ENCODE measurements at places on chromosomes 13 and 19.
A peak's percentile ranks its signal among the peaks of the same experiment; 100 is the strongest.

GRCh38 chr19:35403116-35403760 lies 32.4 kb downstream of the GPR42 start:
- peak; percentile 7 for DNase-seq

DNA sequence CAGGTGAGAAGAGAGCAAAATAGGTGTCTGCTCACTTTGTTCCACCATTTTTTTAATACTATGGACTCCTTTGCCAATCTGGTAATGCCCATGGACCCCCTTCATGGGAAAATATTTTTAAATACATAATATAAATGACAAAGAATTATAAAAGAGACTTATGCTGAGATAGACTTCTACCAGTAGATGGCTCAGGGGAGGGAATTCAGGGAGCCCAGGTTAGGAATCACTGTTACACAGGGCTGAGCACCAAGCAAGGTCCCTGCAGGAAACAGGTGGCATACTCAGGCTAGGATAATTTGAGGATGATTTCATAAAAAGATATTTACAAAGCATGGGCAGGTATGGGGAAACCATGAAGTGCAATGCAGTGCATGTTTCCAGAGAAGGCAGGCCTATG lies 525.9 kb downstream of the FGF9 start:
- DNase-seq = no peak

- no peak for DNase-seq
Measured at GRCh38 chr19:5717215-5717935, 2.6 kb downstream of the LONP1 start.

DNA sequence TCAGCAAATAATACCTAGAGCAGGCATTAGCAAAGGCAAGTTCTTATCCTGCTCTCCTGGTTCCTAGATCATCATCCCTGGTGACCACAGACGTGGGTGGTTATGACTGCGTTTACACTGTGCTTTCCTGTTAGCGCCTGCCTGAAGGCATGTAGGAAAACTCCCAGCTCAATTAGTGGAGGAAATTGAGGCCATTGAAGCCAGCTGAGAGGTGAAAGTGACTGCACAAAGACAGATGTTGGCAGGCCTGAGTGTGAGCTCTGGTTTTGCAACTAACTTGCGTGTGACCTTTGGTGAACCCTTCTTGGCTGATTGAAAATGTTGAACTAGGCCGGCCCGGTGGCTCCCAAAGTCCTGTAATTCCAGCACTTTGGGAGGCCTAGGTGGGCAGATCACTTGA lies 17.5 kb upstream of the NWD1 start:
- DNase-seq = peak; percentile 20

DNA sequence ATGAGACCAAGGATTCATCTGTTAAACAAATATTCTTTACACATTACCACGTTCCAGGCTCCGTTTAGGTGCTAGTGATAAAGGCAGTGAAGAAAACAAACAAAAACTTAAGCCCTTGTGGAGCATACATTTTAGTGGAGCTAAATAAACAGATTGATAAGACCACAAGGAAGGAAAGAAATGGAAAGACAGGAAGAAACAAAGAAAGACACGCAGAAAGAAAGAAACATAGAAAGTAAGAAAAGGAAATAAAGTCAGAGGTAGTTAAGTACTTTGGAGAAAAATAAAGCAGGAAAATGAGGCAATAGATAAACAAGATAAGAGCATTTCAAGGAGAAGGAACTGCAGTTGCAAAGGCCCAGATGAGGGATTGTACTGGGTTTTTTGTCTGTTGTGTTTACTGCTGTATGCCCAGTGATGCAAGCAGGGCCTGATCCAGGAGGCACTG lies 998 bp downstream of the NFKBIB start:
- peak; percentile 29 for DNase-seq

DNA sequence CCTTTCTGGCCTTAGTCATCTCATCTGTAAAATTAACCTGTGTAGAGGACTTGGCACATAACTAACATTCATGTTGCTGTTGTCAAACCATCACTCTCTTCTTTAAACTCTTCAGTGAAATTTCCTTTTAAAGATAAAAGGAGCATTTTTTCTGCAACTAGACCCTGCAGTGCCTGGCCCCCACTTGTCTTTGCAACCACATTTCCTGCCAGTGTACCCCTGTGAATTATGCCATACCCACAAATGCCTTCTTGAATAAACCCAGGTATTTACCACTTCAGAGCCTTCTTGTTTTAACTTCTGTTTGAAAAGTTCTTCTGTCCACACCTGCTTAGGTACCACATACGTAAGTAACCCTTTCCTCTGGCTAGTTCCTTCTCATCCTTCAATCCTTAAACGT lies 118.8 kb downstream of the CDK8 start:
- no peak for DNase-seq

DNA sequence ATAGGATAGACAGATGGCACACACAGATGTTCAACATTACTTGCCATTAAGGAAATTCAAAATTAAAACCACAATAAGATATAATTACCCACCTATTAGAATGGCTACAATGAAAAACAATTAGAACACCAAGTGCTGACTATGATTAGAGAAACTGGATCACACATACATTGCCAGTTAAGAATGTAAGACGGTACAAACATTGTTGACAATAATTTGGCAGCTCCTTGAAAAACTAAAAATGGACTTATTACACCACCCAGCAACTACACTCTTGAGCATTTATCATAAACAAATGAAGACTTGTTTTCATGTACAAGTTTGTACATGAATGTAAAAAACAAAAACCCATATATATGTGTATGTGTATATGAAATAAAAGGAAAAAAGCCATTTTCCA lies 13.7 kb downstream of the ZNF461 start:
- DNase-seq = no peak

DNA sequence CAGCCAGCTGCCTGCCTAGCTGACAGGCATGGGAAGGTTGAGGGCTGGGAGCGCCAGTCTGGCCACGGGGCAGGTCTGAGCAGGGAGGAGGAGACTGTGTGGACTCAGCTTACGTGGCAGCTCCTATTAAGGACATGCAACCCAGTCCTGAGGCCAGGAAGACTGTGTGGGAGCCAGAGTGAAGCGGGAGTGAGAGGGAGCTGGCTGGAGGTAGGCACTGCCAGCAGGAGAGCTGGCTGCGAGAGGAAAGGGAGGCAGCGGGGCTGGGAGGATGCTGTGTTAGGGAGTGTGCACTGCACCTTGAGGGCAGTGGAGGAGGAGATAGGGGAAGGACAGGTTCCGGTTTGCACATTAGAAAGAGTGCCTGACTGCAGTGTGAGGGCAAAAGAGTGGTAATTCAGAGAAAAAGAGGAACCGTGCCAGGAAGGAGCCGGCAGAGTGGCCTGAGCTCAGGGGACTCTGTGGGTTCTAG lies 99.2 kb downstream of the SLC7A1 start:
- peak; percentile 26 for DNase-seq

DNA sequence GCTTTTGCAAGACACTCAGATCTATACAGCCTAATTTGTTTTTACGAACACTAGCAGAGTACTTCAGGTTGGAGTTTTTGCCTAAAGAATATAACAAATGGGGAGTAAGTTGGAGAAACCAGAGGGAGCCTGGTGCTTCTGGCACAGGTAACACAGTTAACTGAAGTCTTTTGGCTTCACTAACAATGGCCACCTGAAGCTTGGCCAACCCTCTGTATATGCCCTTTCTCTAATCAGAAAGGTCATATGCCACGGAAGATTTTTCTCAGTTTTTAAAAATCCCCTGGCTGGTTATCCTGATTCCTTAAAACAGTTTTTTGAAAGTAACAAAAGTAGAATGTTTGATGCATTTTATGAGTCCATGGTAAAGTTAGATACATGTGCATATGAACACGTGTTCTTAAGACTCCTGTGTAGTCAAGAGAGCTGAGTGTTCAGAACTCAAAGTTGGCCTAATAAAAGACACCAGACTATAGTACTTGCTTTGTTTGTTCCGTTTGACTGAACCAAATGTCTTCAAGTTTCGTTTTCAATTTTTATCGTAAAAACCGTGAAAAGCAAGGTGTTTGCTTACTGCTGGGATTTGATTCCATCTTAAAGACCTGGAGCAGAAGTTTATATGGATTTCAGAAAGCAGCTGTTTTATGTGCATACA lies 137.5 kb downstream of the KCNRG start:
- DNase-seq = no peak

GRCh38 chr19:44212250-44212865 lies at the start of gene ZNF227:
TSS of gene ZNF227 (plus strand) at chr19:44212532. CDS start at chr19:44217793, 5,261 bp downstream.
- peak; percentile 98 for DNase-seq

DNA sequence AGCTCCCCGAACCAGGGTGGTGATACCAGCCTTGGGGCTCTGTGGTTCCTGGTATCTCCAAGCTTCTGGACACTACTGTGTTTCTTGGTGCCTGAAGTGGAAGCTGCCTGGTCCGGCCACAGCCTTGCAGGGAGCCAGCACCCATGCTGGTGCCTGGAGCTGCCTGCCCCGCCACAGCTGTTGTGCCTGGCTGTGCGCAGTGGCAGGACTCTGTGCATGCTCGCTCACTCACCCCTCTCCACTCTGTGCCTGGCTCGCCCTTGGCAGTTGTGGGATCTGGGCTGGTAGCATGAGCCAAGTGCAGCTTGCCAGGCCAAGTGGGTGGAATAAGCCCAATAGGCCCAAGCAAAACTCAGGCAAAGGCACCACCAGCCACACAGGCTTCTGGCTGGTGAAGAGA lies 1225.3 kb downstream of the SLITRK5 start:
- no peak for DNase-seq

- DNase-seq = peak; percentile 35
Measured at GRCh38 chr13:44573790-44574465, 2.2 kb downstream of the TSC22D1 start.

DNA sequence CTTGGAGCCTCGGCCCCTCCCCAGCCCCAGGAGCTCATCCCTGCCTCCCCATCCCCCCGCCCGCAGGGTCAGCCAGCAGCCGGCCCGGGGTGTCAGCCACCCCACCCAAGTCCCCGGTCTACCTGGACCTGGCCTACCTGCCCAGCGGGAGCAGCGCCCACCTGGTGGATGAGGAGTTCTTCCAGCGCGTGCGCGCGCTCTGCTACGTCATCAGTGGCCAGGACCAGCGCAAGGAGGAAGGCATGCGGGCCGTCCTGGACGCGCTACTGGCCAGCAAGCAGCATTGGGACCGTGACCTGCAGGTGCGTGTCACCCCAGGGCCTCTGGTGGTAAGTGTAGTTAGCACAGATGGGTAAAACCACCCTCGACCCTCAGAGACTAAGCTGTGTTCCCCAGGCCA lies 13.8 kb downstream of the MAP1S start:
- no peak for DNase-seq

DNA sequence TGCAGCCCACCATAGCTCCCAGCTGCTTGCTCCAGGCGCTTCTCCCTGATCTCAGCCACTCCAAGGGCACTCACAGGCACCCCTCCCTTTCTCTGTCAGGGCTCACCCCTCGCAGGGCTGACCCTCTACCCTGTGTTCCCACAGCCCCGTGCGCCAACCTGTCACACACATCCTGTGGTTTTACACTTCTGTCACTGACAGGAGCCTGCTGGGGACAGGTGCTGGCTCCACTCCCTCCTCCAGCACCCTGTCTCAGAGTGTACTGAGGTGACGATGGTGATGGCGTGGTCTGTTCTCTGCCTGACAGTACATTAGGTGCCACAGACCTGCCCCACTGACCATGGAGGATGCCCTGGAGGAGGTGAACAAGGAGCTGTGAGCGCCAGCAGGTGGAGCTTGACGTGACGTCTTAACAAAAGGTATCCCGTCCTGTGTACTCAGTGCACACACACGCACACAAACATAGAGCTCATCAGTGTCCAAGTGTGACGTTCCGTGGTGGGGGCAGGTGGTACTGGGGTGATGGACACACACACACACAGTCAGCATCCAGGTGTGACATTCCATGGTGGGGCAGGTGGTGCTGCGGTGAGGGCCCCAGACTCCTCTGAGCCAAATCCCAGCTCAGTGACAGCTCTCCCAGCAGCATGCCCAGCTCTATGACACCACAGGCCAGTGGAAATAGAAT lies 20.9 kb downstream of the C19orf44 start:
- DNase-seq = no peak

DNA sequence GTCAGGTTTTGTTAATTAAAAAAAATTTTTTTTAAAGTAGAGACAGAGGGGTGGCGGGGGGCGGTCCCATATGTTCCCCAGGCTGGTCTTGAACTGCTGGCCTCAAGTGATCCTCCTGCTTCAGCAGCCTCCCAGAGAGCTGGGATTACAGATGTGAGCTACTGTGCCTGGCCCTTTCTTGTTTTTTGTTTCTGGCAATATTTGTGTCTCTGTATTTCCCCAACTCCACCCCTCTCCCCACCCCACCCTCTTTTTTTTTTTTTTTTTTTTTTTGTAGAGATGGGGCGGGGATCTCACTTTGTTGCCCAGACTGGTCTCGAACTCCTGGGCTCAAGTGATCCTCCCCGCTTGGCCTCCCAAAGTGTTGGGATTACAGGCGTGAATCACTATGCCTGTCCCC lies 600 bp upstream of the CAPN12 start:
- no peak for DNase-seq

GRCh38 chr19:4969292-4969771 lies 419 bp downstream of the KDM4B start:
- DNase-seq = no peak

GRCh38 chr19:51025809-51026553 lies 435 bp downstream of the KLK11 start:
- no peak for DNase-seq

- no peak for DNase-seq
Measured at GRCh38 chr19:41774515-41774980, 19.2 kb downstream of the CEACAM6 start.

DNA sequence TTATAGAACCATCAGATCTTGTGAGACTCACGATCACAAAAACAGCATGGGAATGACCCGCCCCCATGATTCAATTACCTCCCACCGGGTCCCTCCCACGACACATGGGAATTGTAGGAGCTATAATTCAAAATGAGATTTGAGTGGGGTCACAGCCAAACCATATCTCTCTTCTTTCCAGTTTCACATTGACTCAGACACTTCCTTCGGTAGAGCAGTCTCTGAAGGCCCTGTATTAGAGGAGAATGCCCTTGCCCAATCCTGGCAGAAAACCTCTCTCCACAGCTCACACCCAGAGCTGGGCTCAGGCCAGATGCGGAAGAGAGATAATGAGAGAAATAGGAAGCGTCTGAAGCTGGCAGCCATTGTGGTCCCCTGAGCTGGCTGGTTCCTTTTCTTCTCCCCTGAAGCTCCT lies 72.4 kb upstream of the CLDN10 start:
- DNase-seq = peak; percentile 68

DNA sequence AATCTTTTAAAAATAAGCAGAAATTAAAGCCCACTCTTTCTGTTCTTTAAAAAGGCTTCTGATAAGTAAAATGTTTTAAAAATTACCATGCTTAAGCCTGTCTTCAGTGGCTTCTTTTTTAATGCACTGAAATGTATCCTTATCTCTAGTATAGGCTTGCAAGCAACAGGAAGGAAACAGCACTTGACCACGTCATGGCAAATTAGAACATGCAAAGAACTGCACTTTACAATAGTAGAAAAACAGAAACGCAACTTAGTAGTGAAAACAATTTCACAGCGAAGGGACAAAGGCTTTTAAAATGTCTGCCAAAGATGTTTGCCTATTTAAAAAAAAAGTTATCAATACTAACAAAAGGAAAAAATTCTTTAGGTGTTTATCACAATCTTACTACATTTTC lies 36.3 kb downstream of the ELF1 start:
- peak; percentile 93 for DNase-seq
